GM23248 (cell line): ENCODE measurements at places on chromosomes 5 and 9.
A peak's percentile ranks its signal among the peaks of the same experiment; 100 is the strongest.

DNA sequence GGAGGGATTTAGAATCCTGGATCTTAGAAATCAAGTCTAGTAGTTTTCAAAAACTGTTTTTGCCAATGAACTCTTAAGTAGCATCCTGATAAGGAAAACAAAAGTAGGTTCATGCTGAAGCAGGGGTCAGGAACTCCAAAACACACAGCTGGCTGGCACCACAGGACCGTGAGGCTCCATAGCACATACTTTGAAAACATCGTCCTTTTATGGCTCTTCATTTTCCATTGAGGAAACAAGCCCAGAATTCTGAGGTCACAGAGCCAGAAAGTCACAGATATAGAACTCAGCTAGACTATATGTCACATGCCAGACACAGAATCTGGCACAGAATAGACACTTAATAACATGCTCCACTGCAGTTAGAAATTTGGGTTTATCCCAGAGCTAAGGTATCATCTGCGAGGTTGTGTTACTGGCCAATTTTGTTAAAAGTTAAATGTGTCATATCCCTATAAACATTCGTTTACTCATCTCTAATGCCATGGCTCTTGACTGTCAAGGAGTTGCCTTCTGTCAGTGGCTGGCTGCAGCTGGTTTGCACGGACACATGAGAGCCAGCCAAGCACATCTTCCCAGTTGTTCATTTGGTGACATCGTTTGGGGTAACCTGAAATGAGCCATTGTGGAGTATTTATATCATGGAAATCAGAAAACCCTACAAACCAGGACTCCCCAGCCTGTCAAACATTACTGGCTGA, 58.8 kb downstream of the FAM78A start:
- H3K4me1 ChIP-seq: peaks cover 12% of the 10 kb centered on the region
- no peaks in the 10 kb centered on the region for H3K27me3 ChIP-seq
- no peak overlapping the region for H3K27ac ChIP-seq
- H3K36me3 ChIP-seq: no peaks in the 10 kb centered on the region

GRCh38 chr5:178130576-178131445, at the start of gene RMND5B:
Gene RMND5B (plus strand): TSS chr5:178131014. CDS start chr5:178138120, 7,106 bp downstream.
- H3K27ac ChIP-seq: peak within 1 kb of the TSS; percentile 56
- no peaks in the 10 kb centered on the region for H3K4me1 ChIP-seq
- no peaks in the 10 kb centered on the region; the same call in 1 of the 2 replicates for H3K36me3 ChIP-seq
- DNase-seq: peak; percentile 90
- H3K4me3 ChIP-seq: peak within 1 kb of the TSS; percentile 96

GRCh38 chr5:10867389-10868303, 106.6 kb upstream of the DAP start:
- H3K36me3 ChIP-seq: no peaks in the 10 kb centered on the region
- no peaks in the 10 kb centered on the region for H3K4me1 ChIP-seq
- no peak for DNase-seq

- H3K36me3 ChIP-seq: no peaks in the 10 kb centered on the region
- no peak overlapping the region for H3K27ac ChIP-seq
- no peaks in the 10 kb centered on the region for H3K27me3 ChIP-seq
- peak; percentile 64 for DNase-seq
- H3K4me3 ChIP-seq: peak overlapping the region; percentile 75
These were observed 851 bp upstream of the ZDHHC12 start for GRCh38 chr9:128724744-128725211.

- no peaks in the 10 kb centered on the region for H3K36me3 ChIP-seq
- no peaks in the 10 kb centered on the region for H3K4me1 ChIP-seq
- no peaks in the 10 kb centered on the region for H3K27me3 ChIP-seq
- no peak for DNase-seq
- no peak overlapping the region for H3K4me3 ChIP-seq
- no peak overlapping the region for H3K27ac ChIP-seq
These were observed 20.2 kb downstream of the NSG2 start for GRCh38 chr5:174065528-174066197.

- H3K36me3 ChIP-seq: no peaks in the 10 kb centered on the region
- DNase-seq: peak; percentile 27
These were observed 24.0 kb upstream of the KLF9 start for GRCh38 chr9:70438341-70438928.

- peak overlapping the region; percentile 56 for H3K27ac ChIP-seq
- H3K36me3 ChIP-seq: 0 out of 2 replicates have a peak, but pooled peaks cover 4% of the 10 kb centered on the region
- no peak overlapping the region for H3K4me3 ChIP-seq
- no peak for DNase-seq
- H3K4me1 ChIP-seq: peaks cover 36% of the 10 kb centered on the region
These were observed 6.0 kb downstream of the IPPK start for GRCh38 chr9:92663951-92664350.

DNA sequence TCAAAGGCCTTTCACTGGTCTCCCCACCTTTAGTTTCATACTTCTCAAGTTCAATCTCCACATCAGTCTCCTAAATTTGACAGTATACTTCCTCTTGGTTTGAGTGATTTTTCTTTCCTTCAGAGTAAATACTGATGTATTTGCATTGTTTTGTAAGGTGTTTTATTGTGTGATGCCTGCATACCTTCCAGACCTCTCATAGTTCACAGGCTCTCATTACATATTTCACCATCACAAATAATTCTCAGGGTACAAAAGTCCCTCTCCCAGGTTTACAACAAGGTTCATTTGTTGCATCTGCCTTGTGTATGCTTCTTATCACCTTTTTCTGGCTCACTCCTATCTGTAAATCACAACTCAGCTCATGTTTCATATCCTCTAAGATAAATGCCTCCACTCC, 22.2 kb upstream of the TUSC1 start:
- no peak for DNase-seq
- no peaks in the 10 kb centered on the region for H3K36me3 ChIP-seq
- no peak overlapping the region for H3K4me3 ChIP-seq
- no peak overlapping the region for H3K27ac ChIP-seq

- H3K4me1 ChIP-seq: no peaks in the 10 kb centered on the region
- H3K27me3 ChIP-seq: no peaks in the 10 kb centered on the region
- H3K36me3 ChIP-seq: no peaks in the 10 kb centered on the region
- no peak overlapping the region for H3K4me3 ChIP-seq
These were observed 2.6 kb upstream of the CEP72 start for GRCh38 chr5:609506-609905.

DNA sequence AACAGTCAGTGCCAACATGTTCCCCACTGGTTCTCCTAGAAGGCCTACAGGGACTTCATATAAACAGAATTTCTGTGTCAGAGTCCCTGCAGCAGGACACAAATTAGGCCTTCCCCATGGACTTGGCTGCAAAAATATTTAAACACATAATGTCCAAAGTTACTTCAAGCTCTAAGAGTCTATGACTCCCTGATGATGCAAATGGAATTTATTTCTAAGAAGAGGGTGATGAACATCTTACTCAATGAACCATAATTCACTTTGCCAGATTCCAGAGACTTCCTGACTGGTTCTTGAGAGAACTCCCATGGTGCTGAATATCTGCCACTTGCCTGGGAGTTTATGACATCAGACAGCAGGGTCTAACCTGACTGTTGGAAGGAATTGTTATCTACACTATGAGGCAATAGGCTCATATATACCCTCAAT, 32.7 kb upstream of the ADRA1B start:
- no peaks in the 10 kb centered on the region for H3K27me3 ChIP-seq
- H3K27ac ChIP-seq: peak overlapping the region; percentile 74
- peak; percentile 94 for DNase-seq
- H3K4me1 ChIP-seq: peaks cover 34% of the 10 kb centered on the region

DNA sequence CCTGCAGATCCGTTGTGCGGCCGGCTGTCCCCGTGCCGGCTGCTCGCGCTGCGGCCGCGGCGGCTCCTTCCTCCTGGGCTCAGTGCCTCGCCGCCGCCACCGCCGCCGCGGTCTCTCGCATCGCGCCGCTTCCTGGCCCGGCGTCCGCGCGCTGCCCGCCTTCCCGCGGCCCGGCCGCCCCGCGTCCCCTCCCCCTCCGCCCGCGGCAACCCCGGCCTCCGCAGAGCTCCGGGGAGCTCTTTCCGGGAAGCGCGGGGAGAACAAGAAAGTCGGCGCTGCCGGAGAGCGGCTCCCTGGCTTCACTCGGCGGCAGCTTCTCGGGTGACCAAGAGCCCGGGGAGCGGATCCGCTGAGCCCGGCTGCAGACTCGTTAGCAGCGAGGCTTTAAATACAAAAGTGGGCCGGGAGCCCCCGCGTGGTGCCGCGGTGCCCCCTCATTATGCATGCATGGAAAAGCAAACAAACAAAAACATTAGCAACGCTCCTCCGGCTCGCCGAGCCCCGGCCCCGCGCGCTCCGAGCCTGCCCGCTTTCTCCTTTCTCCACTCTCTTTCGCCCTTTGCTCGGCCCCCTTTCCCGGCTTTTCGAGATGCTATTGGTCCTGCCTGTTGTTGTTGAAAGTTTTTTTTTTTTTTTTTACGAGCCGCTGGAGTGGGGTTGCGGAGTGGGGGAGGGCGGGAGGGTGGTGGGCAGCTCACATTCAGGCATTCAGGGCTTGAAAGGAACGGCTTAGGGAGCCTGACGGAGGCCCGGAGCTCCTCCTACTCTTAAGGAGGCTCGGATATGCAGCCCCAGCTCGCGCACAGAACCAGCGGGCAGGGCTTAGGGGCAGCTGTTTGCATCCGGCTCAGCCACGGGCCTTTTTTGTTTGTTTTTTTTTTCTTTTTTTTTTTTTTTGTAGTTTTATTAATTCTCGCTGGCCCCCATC, at the start of gene GAS1:
Gene GAS1, minus strand, starts transcription at position 361 of the 928 bp plus-strand sequence. CDS start 727 bp downstream, outside the sequence.
- H3K27me3 ChIP-seq: no peaks in the 10 kb centered on the region
- peak within 1 kb of the TSS; percentile 80 for H3K4me3 ChIP-seq
- H3K27ac ChIP-seq: peak within 1 kb of the TSS; percentile 72
- peaks cover 13% of the 10 kb centered on the region for H3K4me1 ChIP-seq
- peak; percentile 97 for DNase-seq

DNA sequence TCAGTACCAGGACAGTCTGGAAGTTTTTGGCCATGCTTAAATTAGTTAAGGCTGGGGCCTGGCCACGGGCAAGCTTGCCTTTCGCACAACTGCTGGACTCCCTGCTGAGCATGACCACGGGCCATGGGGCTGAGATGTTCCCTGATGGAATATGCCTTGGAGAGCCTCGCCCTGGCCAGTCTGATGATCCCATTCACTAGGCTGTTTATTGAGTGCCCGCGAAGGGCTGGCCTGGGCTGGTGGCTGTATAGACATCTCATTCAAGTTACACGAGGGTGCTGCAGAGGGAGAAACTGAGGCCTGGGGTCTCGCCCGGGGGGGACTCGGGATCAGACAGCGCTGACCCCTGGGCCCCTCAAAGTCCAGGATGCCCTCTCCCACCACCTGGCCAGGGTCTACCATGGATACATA, 7.8 kb upstream of the RXRA start:
- H3K4me3 ChIP-seq: no peak overlapping the region
- no peaks in the 10 kb centered on the region for H3K27me3 ChIP-seq

GRCh38 chr9:123318202-123318601, 37.8 kb upstream of the CRB2 start:
- no peaks in the 10 kb centered on the region for H3K4me1 ChIP-seq
- peaks cover 18% of the 10 kb centered on the region; the same call in 1 of the 2 replicates for H3K27me3 ChIP-seq
- H3K4me3 ChIP-seq: no peak overlapping the region
- no peaks in the 10 kb centered on the region for H3K36me3 ChIP-seq
- no peak overlapping the region for H3K27ac ChIP-seq

- H3K27me3 ChIP-seq: no peaks in the 10 kb centered on the region
- H3K36me3 ChIP-seq: no peaks in the 10 kb centered on the region
- no peak for DNase-seq
- H3K27ac ChIP-seq: no peak overlapping the region
- no peak overlapping the region for H3K4me3 ChIP-seq
These were observed 15.9 kb upstream of the RNF38 start for GRCh38 chr9:36415822-36416525.
